ENCODE measurements at places on chromosomes 6 and 20. TPM values are rescaled to one million over a fixed set of nuclear protein-coding genes. Genes with fewer than 3 reads are reported as not detected.

GRCh38 chr20:13322621-13323020 is 101.5 kb downstream of the ISM1 start:
- DNase-seq: no peak

DNA sequence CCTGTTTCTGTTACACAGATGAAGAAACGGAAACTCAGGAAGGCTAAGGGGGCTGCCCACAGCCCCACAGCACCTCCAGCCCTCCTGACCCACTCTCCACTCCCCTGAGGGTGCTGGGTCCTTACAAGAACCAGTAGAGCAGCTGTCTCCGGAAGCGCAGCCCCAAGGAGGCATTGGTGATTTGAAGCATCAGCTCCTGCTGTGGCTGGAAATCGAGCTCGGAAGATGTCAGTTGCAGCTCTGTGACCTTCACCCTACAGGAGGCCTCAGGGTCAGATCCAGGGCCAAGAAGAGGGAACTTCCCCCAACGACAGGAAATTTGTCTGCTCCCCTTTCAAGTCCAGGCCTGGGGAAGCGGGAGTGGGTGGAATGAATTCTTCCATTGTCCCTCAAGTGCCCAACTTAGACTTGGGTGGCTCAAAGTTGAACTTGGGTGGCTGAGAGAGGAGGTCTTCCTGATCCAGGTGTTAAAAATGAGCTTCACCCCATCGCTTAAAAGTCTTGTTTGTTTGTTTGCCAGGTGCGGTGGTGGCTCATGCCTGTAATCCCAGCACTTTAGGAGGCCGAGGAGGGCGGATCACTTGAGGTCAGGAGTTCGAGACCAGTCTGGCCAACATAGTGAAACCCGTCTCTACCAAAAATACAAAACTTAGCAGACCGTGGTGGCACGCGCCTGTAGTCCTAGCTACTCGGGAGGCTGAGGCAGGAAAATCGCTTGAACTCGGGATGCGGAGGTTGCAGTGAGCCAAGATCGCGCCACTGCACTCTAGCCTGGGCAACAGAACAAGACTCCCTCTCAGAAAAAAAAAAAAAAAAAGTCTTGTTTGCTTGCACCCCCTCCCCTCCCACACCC is 1.9 kb downstream of the PLTP start:
- DNase-seq: no peak

Gene MUCL3
- not detected for total RNA-seq

DNA sequence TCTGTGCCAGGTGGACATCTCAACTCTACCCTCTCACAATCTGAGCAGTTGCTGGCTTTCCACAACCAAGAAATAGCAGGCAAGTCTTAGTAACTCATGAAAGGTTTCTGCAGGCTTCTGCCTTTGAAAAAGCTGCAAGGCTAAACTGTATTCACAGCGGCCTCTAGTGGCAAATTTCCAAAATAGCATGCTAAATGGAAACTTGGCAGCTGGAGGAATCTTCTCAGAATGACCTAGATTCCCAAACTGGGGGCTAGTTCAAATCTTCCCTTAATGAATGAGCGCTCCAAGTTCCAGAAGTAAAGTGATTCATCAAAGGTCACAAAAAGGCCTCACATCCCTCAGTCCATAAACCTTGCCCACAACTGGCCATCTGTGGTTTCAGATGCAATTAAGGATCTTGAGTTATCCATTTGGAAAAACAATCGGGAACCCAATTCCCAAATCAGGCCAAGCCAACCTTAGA is 11.9 kb upstream of the CPNE5 start:
- peak; percentile 58 for DNase-seq

Gene CST4
- not detected for total RNA-seq

GRCh38 chr20:32871627-32872160 is 13.0 kb downstream of the EFCAB8 start:
- no peak for DNase-seq

DNA sequence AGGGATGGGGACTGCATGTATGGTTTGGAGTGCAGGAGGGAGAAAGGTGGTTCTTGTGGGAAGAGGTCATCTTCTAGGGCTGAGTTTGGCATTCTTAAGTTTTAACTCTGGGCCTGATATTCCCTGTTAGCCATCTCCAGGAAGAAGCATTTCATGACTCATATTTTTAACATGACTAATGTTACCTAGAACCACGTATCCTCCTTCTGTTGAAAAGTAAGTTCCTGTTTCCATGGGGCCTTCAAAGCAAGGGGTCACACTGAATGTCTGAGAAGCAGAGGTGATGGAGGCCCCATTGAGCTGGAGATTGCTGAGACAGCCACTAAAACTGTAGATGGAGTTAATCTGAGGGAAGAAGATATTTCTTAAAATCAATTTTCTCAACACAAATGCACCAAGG is 30.2 kb downstream of the FAM229B start:
- peak; percentile 21 for DNase-seq

- no peak for DNase-seq
These were observed 62.2 kb upstream of the BMP2 start for GRCh38 chr20:6705106-6705766.

Gene CST9L
- total RNA-seq: not detected

- DNase-seq: no peak
These were observed 118.0 kb upstream of the BMP5 start for GRCh38 chr6:55993418-55993817.

DNA sequence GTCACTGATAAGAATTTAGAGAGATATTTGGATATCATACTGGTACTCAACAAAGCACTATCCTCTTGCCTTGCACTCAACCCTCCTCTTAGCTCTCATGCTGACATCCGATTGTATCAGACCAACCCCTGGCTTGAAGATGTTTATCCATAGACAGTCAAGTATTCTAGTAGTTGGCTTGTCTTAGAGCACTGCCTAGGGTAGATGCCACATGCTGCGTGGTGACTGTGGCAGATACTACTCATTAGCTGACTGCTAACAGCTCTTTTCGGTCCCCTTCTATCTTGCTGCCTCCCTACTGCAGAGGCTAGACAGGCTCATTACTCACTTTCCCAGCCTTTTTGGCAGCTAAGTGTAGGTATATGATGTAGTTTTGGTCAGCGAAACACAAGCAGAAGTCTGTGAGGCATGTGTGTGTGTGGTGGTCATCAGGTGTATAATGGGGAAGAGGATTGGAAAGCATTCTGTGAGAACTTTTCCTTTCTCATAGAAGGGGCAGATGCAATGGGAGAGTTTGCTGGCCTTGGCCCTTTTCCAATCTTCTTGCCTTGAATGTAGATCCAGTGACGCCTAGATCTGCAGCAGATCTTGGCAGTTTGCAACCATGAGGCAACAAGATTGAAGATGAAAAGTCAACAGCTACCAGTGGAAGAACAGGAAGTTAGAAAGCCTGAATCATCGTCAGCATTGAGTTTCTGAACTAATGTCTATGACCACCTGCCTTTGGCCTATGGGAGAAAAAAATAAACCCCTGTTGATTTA is 4.4 kb upstream of the IFNGR1 start:
- peak; percentile 31 for DNase-seq

Gene GNAS-AS1
- 1.3 TPM for total RNA-seq

- DNase-seq: no peak
These were observed 580.3 kb upstream of the ADGRB3 start for GRCh38 chr6:68054756-68055155.

DNA sequence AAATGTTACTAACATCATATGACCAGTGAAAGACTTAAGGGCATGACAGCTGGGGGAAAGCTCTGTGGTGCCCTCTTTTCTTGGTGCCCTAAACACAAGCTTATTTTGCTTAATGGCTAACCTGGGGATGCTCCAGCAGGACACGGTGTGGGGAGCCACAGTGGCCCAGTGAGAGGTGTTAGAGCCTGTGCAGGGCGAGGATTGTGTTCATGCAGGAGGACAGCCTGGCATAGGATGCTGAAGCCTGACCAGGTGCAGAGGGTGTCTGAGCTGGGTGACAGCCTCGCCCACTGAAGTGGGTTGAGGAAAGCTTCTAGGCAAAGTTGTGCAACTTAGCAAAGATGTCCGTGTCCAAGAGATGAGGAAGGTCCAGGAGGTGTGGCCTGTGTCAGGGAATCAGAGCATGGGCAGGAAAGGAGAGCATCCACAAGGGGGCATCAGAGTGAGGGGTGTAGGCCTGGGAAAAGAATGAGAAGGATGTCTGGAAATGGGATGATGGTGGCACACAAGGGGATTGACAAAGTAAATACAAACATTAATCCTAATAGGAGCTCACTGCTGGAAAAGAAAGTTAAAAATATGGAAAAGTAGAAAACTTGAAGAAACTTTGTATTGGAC is 33.9 kb downstream of the SLC17A4 start:
- peak; percentile 67 for DNase-seq

Gene CDH26
- 0.29 TPM for total RNA-seq

Gene BTNL2
- not detected for total RNA-seq

DNA sequence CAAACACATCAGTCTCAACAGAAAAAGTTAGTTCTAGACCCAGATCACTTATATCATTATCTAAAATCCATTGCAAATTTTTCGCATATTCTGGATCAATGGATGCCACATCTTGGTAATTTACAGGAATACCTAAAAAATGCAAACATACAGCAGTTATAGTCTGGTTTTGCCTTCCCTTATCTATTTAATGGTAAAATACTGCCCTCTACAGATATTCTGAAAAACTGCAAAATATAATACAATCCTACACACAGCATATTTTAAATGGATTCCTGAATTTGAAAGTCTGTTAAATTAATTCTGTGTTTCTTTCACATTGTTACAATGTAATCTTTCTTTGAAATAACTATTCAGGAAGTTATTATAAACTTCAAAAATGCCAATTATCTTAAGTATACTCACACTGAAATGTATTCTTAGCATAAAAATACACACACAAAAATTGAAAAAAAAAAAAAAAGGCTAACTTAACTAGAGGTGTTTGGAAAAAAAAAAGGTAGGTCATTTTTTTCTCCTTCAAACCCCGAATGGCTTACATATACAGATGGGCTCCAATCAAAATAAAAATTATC is 88.4 kb downstream of the HACE1 start:
- DNase-seq: no peak

- no peak for DNase-seq
These were observed 356.9 kb downstream of the ARHGAP18 start for GRCh38 chr6:129353067-129353466.

DNA sequence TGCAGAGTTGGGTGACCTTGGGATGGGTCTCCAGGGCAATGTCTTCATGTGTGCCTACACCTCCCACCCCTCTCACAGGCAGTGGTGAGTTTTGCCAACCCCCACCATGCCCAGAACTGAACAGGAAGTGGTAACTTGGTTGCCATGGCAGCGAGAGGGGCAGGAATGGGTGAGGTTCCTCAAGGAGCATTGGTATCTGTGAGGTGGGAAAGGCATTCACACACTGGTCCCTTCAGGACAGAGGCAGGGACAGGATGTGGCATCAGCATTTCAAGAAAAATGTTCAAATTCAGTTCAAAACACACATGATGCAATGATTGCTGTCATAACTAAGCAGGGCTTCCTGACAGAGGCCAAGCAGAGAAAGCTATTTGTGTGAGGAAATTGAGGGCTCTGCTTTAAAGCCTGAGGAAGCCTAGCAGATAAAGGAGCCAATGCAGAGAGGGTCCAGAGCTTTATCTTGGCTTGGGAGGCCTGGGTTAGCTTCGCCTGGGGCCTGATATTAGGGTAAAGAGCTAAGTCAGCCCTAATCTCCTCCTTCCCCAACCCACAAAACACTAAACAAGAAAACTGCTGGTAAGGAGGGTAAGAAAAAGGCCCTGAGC is 551 bp downstream of the TREML2 start:
- DNase-seq: peak; percentile 26

Gene PRDM1
- 0.86 TPM for total RNA-seq

- no peak for DNase-seq
These were observed 7.9 kb downstream of the SOX4 start for GRCh38 chr6:21601339-21601923.

DNA sequence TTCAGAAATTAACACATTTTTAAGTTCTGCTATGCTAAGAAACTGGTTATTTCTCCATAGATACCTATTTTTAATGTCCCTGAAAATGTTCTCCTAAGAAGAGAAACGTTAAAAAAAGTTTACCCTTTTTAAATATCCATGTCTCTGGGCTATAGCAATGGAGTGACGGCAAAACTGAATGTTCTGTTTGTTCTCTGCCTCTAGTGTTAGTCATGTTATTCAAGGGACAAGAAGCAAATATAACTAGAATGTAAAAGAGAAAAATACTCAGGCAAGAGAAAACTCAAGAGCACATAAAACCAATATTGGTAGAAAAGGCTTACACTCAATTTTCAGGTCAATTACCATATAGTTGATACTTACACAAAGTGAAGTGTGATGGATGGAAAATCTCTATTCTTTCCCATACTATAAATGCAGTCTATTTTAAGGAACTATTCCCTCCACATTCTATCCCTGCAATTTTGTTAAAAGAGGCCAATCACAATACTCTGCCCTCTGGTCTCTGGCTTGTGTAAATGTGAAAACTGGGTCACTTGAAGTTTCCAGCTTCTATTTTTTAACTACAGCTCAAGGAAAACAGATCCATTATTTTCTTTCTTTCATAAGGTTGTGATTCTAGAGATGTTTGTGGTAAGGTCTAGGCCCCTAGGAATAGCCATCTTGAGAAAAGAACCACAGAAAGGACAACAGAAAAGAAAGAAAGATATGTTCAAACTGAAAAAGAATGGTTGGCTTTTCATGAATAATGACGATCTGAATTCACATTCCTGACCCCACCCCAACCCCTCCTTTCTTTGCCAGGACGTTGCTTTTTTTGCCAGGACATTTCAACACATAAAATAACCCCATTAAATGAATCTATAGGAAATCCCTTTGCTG is 200.3 kb upstream of the FAM83B start:
- no peak for DNase-seq

DNA sequence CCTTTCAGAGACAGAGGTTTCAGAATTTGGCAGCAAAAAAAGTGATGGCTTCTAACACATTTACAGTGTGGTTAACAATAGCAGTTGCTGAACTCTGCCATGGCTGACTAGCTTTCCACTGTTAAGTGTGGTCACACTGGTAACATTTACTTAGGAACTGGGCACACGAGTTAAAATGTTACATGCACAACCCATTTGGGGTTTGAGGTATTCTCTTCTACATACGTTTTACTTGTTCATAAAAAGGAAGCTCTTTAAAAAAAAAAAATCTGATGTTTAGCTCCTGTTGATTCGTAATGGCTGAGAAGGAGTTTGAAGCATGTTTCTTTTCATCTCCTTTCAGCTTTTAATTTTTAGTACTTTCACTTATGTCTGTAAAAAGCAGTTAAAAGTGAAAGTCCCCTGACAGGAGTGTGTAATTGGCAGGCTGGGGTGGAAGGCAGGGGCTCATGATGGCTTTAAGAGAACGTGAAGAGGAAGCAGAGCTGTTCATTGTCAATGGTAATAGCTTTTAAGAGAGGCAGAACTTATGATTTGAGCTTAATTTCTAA is 245.9 kb downstream of the FARS2 start:
- no peak for DNase-seq

Gene TRIM31
- total RNA-seq: not detected

All from Daoy (cell line).